ENCODE measurements at places on chromosomes 6 and 20.
A peak's percentile ranks its signal among the peaks of the same experiment; 100 is the strongest.

DNA sequence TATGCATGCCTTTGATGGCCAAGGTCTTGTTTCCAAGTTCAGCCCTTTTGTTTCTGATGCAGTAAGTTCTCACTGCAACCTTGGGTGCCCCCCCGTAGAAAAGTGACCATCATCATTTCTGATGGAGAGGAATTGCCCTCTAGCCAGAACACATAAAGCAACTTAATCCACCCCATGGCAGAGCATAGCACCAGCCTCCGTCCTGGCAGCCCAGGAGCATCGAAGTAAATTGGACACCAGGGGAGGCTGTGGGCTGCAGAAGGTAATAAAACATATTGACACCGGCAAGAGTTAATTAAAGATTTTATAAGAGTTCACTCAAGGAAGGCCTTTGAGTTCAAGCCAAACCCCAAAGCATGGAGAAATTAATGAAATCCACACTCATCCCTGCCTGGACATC lies 39.2 kb upstream of the CST7 start:
- no peak for DNase-seq

- DNase-seq, result peak; percentile 10
These were observed 3.1 kb downstream of the TRMT6 start for GRCh38 chr20:5947276-5947675.

DNA sequence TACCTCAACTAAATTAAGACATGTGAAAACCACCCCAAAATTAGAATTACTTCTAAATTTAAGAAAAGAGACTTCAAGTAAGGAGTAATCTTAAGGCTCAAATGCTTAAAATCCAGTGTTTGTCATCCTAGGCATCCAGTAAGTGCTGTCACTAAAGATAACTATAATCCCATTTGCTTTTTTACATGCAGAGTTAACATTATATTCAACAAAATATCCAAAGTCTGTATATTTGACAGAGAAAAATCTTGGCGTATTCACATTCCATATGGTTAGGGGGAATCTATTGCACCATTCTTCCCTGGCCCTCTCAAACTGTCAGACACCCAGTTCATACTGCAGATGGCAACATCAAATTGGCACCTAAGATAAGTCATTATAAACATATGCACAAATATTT lies 17.4 kb downstream of the MTFR2 start:
- no peak for DNase-seq

DNA sequence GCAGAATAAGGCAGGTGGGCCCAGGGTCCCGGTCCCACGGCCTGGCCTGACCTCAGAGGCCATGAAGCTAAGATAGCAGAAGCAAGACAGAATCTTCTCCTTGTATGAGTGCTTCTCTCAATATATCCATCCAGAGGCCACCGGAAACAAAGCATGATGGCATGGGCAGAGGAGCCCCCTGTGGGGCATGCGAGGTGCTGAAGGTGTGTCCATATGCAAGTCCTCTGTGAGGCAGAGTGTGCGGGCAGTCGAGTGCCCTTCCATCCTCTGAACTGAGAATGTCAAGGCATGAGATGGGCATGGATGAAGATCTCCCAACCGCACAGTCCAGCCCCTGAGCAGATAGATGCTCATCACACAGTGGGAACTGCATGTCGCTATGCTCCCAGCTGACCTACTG lies 9.8 kb upstream of the GGTLC1 start:
- no peak for DNase-seq

DNA sequence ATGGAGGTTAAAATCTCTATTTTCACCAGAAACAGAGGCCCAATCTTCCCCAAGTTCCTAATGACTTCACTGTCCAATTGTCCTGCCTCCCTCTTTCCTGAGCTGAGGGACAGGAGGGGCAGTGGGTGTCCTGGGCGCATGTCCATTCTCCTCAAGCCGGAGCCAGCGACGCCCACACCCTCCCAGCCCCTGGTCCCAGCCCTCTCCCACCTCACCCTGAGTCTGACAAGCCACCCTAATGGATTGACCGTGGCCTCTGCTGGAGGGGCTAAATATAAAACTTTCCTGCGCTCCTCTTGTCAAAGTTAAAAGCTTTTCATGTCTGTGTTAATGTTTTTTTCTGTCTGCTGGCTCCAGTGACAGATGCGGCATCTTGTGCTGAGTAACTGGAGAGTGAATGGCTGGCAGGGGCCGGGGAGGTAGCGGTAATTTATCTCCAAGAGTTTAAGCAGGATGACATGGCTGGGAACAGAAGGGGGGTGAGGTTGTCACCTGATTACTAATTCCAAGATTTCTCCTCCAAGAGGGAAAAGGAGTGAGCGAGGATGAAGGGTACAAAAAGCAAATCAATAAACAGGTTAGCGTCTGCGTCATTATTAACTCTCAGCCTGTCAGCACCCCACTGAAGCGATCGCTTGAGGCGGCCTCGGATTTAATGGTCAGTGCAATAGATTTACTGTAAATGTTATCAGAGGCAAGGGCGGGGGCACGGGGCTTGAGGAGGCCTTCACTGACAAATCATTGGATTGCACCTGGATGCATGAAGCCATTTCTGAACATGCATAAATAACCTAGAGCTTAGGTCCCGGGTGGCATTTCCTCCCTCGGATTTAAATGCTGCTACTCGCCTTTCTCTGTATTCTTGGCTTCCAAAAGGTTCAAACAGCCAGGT lies 118.1 kb upstream of the MAFB start:
- DNase-seq, result no peak

DNA sequence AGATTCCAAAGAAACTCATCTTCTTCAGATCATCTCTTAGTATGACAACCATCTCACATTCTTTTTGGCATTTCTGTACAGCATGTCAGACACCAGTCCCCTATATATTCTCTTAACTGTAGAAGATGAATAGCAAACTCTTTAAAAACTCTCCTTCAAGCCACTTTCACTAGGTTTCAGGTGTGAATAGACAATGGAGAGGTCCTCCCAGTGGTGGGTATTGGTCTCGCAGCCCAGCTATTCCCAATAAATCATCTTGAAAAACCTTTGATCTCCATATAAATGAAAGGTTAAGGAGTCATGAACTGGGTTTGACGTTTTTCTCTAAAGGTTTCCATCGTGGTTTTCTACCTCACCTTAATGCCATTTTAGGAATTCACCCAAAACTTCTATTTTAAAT lies 180.0 kb downstream of the GJA1 start:
- DNase-seq, result no peak

GRCh38 chr20:63099456-63100173 lies 92.9 kb upstream of the BHLHE23 start:
- no peak for DNase-seq

DNA sequence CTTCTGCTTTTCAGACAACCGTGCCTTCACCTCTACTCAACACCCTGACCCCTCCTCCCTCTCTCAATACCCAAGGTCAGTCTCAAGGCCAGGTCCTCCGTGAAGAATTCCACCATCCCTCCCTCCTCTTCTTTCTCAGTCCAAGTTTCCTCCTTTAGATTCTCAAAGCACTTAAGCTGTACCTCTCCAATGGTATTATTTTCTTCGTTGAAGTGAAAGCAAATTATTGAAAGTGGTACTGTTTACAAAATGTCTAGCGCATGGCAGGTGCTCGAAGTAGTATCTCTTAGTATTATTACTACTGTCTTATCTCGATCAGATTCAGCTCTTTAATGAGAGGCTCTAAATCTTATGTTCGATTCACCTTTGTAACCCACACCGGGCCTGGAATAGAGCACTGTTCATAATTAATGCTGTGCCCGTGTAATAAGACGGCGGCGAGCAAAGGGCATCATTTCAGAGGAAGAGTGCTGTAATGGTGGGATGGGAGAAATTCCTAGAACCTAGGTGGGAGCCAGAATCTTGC lies 593 bp upstream of the RALGAPB start:
- DNase-seq, result no peak

DNA sequence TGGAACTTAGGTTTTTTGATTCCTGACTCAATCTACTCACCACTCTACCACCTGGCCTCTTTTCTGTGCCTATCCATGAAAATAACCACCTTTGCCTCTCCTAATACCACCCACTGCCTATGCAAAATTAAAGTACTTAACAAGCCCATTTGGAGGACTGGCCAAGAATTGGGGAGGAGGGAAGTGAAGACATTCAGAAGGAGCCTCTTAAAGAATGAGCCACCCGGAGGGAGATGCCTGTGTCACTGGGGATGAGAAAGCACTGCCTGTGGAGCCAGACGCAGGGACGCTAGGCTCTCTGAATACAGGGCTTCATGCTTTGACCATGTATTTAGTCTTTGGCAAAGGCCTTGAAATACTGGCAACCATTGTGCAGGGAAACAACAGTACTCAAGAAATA lies 40.0 kb upstream of the MRPS10 start:
- DNase-seq, result no peak

GRCh38 chr20:63148696-63149095 lies 67.2 kb downstream of the YTHDF1 start:
- DNase-seq, result no peak

GRCh38 chr6:131754715-131755567 lies 44.1 kb upstream of the CTAGE9 start:
- no peak for DNase-seq

- DNase-seq, result no peak
These were observed 147.6 kb upstream of the FAM83B start for GRCh38 chr6:54698974-54699373.

- DNase-seq, result no peak
These were observed 142.0 kb upstream of the ZNF217 start for GRCh38 chr20:53735536-53736050.

DNA sequence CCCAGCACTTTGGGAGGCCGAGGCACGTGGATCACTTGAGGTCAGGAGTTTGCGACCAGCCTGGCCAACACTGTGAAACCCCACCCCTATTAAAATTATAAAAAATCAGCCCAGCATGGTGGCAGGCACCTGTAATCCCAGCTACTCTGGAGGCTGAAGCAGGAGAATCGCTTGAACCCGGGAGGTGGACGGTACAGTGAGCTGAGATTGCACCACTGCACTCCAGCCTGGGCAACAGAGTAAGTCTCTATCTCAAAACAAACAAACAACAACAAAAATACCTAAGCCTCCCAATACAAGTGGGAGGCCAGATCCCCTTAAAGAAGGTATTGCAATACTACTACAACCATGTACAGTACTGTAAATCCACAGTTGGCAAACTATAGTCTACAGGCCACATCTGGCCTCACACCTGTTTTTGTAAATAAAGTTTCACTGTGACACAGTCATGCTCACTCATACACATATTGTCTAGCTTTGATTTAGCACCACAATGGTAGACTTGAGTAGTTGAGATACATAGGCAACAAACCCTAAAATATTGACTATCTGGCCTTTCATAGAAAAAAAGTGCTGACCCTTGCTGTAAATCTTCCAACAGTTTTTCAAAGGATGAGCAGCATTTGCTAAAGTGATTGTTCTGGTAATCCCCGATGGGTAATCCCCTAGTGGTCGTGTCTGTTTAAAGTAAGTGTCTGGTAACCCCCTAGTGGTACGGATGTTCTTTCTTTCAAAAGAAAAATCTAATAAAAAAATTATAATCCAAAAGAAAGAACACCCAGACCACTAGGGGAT lies 202.0 kb downstream of the RNGTT start:
- DNase-seq, result no peak

GRCh38 chr20:52166150-52166549 lies 25.4 kb downstream of the ZFP64 start:
- no peak for DNase-seq

DNA sequence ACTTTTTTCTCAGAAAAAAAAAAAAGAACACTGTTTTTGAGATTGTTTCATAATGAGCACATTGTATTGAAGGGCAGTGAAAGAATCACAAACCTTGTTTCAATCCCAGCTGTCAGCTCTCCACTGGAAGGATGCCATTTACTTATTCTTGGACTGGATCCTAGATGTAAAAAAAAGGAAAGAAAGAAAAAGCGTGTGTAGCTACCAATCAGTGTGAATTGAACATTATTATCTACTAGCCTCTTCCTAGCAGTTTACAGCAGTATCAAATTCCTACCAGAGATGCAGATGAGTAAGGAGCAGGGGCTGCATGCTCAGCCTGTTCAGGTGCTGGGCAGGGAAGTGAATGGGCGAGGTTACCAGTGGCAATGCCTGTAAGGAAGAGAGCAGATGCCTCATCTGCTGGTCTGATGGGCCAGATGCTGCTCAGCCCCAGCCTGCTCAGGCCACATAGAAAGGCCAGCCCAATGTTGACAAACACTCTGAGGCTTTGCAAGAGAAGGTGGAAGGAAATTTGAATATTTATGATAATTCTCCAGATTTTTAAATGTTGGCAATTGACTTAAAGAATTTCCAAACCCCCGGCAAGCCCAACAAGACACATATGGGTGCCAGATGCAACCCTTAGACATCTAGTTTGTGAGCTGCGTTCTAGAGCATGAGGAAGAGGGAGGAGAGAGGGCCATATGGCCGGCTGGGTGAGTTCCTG lies 189.5 kb downstream of the IBTK start:
- DNase-seq, result no peak

DNA sequence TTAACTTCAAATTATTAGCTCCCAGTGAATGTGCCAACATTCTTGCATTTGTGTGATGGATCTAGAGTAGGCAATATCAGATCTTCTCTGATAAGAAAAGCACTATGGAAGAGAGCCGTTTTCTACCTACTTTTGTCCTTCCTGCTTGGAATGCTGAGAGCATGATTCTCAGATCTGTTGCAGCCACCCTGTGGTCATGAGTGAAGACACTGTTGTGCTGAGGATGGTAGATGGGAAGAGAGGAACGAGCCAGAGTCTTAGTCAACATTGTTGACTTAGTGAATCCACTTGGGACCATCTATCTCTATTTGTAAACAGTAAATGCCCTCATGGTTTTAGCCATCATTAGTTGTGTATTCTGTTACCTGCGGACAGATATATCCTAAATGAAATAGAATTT lies 202.6 kb downstream of the CD109 start:
- no peak for DNase-seq

DNA sequence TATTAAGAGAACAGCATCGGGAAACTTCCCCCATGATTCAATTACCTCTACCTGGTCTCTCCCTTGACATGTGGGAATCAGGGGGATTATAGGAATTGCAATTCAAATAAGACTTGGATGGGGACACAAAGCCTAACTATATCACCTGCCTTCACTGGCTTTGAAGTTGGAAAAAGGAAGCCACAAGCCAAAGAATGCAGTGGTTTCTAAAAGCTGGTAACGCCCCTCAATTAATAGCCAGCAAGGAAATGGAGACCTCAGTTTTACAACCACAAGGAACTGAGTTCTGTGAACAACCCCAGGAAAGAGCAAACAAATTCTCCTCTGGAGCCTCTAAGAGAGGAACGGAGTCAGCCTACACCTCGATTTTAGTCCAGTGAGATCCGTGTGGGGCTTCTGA lies 244.1 kb downstream of the TFAP2A start:
- DNase-seq, result no peak

DNA sequence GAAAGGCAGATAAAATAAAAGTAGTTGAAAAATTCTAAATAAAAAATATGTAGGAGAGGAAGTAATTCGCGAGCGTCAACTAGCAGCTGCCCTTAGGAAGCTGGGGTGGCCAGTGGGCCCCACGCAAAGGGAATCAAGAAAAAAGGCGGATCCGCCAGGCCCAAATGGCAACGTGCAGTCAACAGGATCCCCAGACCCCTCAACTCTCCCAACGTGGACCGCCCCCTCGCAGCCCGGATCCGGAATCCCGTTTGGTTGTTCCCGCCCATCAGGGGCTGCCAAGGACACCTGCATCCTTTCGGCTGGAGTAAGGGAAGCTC lies 296 bp downstream of the DZANK1 start:
- no peak for DNase-seq

GRCh38 chr20:63129991-63130657 lies 85.8 kb downstream of the YTHDF1 start:
- DNase-seq, result no peak

- DNase-seq, result no peak
These were observed 49.8 kb downstream of the CPXM1 start for GRCh38 chr20:2750491-2751251.
